Activated CD4-positive, alpha-beta T cell treated with anti-CD3 and anti-CD28 coated beads, Interleukin-2, amount 50 U/mL, for 16 hours (primary cell): ENCODE measurements at places on chromosomes 1 and 21.
A peak's percentile ranks its signal among the peaks of the same experiment; 100 is the strongest.

GRCh38 chr1:168631671-168632400 is 55.4 kb downstream of the XCL1 start:
- DNase-seq, result no peak

DNA sequence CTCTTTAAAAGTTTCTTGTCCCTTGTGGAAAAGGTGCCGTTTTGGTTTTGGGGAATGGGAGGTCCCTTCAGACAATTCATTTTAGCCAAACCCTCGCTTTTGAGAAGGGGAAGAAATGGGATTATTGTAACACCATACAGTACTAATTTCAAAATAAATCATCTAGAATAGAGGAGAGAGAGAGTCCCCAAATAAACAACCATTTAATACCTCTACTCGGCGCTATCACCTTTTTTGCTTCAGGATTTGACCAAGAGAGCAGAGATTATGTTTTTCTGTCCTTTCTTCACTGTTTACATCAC is 770 bp upstream of the RC3H1 start:
- DNase-seq, result no peak

DNA sequence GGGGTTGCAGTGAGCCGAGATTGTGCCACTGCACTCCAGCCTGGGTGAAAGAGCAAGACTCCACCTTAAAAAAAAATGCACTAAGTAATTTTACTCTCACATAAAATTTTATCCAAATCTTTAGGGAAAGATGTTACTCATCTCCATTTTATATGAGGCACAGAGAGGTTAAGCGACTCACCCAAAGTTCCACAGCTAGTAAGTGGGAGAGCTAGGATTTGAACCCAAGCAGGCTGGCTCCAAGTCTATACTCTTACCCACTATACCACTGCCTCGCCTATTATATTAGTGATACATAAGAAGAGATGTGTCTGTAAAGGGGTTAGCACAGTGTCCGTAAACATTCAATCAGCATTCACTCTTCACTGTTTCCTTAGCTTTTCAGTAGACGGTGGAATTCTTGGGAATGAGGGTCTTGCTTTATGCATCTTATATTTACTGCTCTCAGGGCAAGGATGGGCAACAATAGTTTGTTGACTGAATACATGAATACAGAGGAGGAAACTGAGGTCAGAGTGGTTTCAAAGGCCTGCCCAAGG is 15.1 kb downstream of the LDLRAD2 start:
- no peak for DNase-seq

- peak; percentile 60 for DNase-seq
Observed at GRCh38 chr1:214404154-214404553, 123.2 kb downstream of the SMYD2 start.

GRCh38 chr1:81232420-81232819 is 568.3 kb upstream of the ADGRL2 start:
- no peak for DNase-seq

GRCh38 chr1:232380131-232380530 is 249.8 kb downstream of the SIPA1L2 start:
- no peak for DNase-seq
